ENCODE measurements at places on chromosomes 7 and 10.

DNA sequence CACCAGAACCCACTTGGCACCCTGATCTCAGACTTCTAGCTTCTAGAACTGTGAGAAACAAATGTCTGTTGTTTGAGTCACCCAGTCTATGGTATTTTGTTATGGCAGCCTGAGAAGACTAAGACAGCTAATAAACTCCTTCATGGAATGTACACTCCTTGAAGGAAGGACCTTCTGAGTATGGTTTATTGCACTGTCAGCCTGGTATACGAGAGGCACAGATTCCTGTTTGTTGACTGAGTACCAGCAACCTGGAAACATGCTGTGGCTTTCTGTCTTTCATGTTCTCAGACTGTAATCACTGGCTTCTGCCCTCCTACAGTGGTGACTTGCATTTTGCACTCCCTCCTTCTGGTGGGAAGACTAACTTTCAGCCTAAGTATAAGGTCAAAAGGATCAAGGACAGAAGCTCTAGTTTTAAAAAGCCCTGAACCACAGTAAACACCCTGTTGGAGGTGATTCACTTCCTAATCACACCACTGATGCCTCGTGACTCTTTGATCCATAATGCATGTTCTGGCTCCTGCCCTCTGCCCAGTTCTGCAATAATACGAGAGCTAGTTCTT, 319.0 kb upstream of the NPSR1 start:
- DNase-seq = no peak

DNA sequence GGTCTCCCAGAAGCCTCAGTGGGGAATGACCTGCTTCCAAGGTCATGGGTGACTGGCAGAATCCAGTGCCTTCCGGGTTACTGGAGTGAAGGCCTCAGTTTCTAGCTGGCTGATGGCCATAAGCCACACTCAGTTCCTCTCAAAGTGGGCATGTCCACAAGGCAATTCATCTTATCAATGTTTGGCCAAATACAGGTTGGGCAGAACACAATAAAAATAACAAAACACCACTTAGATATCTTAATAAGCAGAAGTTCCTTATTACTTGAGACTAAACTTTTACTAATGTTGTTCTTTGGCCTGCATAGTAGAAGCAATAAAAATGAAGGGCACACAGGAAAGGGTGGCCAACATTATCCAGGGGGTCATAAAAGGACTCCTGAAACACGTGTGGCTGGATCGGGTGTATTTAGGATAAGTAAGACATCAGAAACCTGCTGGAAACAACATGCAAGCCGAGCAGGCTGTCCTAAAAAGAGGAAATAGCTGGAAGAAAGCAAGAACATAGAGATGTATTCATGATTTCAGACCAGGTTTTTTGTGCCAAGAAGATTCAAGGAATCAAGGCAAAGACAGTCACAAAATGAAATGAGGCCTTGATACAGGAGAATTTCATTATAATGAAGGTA, 19.6 kb upstream of the AKR1C2 start:
- no peak for DNase-seq

GRCh38 chr10:106711313-106711906, 453.1 kb downstream of the SORCS1 start:
- DNase-seq = peak; percentile 48

DNA sequence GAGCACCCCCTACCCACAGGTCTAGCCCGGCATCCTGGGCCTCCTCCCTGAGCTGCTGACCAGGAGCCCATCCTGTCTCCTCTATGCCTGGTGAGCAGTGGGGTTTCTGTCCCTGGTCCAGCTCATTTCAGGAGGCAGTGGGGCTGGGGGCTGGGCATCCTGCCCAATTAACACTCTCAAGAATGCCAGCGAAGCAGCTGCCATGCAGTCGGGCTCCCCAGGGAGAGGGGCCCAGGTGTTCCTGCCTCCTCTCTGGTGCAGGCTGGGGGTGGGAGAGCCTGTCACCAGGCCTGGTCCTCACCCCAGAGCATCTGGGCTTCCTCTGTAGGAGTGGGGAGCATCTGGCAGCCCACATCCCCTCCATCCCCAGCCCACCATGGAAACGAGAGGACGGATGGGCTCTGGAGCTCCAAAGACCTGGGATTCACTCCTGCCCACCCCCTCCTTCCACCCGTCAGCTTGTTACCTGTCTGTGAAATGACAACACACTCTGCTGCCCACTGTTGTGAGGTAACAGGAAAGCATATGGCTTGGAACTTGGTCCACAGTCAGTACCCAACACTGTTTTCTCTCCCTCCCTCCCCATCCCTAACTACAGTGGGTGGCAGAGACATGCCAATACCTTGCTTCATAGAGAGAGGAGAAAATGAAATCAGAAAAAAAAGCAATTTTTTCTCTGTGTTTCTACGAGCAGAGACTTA, 69.1 kb downstream of the SLIT1 start:
- DNase-seq = no peak

GRCh38 chr10:51879238-51879637, 179.8 kb upstream of the CSTF2T start:
- DNase-seq = peak; percentile 37

DNA sequence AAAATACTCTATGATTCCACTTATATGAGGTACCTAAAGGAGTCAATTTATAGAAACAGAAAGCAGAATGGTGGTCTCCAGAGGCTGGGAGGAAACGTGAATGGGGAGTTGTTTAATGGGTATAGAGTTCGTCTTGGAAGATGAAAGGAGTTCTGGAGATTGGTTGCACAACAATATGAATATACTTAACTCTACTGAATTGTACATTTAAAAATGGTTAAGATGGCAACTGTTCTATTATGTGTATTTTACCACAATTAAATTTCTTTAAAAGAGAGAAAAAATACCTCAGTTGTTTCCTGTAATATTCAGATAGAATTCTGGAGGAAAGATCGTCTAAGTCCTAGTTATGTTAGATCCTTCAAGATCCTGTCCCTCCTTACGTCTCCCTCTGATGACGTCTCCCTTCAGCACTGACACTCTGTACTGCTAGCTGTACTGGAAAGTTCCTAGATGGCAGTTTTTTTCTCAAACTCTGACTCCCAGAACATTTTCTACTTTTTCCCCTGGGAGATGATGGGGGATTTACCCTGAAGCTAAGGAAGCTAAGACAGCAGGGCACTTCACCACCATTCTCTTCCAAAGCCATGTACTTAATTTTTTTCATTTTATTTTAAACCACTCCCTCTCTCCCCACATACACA, 53.2 kb upstream of the CAV2 start:
- no peak for DNase-seq

- DNase-seq = no peak
Observed at GRCh38 chr10:70622981-70623844, 20.7 kb upstream of the PRF1 start.

DNA sequence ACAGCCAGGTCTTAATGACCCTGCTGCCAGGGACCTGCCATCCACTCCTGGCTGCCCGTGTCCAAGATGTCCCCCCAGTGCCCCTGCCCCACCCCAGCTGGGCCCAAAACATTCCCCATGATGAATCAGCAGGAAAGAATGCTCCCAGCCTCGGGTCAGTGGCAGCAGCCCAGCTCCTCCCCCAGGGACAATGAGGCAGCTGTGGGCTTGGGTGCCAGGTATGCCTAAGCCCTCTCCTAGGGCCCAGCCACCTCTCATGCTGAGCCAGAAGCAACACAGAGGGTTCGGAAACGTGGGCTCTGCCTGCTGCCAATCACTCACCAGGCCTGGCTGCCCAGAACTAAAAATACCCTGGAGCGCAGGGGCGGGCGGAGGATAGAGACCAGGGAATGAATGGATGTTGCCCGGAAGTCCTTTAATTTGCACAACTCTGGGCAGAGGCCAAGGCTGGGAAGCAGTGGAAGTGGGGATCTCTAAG, 1.5 kb upstream of the LOXL4 start:
- DNase-seq = no peak

DNA sequence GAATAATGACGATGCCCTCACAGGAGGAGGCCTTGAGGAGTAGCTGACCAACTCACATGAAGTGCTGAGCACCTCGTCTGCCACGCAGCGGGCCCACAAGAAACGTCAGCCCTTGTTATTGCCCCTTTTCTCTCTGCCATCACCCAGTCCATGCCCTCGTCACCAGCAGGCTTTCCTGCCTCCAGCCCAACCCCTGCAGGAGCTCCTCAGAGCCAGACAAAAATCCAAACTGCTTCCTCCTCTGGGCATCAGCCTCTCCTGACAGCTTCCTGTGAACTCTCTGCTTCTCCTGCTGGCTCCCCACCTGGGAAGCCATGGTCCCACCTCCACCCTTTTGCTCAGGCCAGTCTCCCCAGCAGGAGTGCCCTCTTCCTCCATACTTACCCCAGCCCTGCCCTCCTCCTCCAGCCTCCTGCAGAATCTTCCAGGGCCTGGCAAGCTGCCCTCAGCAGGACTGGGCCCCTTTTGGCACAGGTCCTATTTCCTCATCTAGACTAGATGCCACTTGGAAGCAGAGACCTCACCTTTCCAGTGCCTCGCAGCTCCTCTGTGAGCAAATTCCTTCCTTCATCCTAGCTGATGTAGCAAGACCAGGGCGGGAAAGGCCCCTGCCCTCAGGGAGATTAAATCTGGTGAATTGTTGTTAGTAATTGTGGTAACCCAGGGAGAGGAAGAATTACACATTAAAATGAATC, 115.1 kb downstream of the C10orf105 start:
- DNase-seq = no peak

GRCh38 chr7:69957661-69958060, 359.4 kb downstream of the AUTS2 start:
- DNase-seq = no peak

GRCh38 chr10:128716181-128716580, 590.0 kb upstream of the MKI67 start:
- no peak for DNase-seq

- no peak for DNase-seq
Observed at GRCh38 chr10:118305730-118306129, 36.4 kb downstream of the FAM204A start.

- DNase-seq = no peak
Observed at GRCh38 chr10:108014145-108014901, 849.8 kb upstream of the SORCS1 start.

Data from activated T-cell treated with anti-CD3 and anti-CD28 coated beads, Interleukin-2, amount 50 U/mL, for 48 hours (primary cell).